SHP77 treated with DMSO at 0.1 percent for 48 hours (cell line): ENCODE measurements at places on chromosomes 5 and 9.
A peak's percentile ranks its signal among the peaks of the same experiment; 100 is the strongest.

DNA sequence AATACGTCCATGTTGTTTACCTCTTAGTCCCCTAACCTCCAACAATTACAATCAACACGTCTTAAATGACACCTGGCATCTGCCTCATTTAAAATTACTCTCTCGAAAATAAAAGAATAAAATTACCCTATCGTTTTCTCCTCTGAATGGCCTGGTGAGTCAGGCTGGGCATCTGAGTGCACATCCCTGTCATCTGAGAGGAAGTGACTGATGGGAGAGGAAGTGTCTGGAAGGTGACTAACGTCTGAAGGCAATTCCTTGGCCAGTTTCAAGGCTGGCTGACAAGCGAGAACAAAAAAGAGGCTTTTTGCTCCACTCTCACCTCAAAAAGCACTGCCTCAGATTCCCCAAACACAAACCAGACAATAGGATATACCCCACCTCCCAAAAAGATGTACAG lies 57.7 kb downstream of the MAPKAP1 start:
- DNase-seq = no peak

- peak; percentile 64 for DNase-seq
Observed at GRCh38 chr5:90529939-90530677, 724 bp upstream of the LYSMD3 start.

GRCh38 chr9:133913571-133914369 lies 78.4 kb downstream of the VAV2 start:
- no peak for DNase-seq

DNA sequence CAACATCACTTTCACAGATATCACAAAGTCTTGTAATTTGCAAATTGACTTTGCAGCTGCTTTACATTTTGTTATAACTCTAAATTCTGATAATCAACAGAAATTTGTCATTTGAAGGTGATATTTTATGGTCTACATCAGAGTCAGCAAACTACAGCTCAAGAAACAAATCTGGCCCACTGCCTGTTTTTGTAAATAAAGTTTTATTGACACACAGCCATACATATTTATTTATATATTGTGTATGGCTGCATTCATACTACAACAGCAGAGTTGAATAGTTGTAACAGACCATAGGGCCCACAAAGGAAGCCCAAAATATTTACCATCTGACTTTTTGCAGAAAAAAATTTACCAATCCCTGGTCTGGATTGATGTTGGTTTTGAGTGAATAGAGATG lies 87.0 kb upstream of the GRIA1 start:
- no peak for DNase-seq

DNA sequence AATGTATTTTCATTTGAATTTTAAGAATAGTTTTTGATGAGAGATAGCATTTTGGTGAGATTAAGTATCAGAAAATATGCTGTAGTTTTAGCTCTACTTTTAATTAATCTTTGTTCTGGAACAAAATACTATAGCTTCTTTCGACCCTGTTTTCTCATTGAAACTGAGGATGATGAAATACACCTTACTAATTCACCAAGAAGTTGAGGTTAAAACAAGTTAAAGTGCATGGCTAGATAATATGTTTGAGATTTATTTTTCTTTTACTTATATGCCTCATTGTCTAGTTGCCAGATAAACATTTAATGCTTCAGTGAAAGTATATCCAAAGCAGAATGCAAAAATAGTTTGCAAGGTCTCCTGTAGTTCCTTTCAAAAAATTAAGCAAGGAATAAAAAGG lies 140.1 kb upstream of the KCNN2 start:
- no peak for DNase-seq

GRCh38 chr9:136529516-136530460 lies 16.1 kb downstream of the NOTCH1 start:
- no peak for DNase-seq

GRCh38 chr5:79191457-79191856 lies 44.5 kb upstream of the JMY start:
- DNase-seq = no peak

DNA sequence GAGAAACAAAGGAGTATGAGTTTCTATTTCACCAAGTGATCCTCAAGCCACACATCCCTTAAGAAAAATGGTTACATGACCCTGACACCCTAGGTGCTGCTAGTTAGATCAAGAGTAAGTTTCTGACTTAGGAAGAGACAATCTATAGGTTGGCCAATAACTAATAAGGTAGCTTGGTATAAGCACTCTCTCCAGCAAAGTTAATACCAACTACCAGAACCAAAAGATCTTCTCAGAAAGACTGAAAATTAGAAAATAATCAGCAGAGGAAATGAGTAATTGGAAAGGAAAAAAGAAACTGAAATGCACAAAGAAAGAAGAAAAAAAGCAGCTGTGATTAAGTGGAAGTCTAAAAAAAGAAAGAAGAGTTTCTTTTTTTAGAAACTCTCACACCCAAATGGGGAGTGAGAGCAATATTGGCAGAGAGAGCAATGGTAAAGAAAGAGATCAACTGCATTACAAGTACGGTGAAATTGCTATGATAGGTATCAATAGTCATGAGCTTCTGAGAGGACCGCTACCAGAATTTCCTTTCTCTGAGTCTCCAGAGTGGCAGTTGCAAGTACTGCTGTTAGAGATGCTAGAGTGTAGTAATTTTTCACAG lies 195.5 kb downstream of the TMEM167A start:
- no peak for DNase-seq

- no peak for DNase-seq
Observed at GRCh38 chr5:179292681-179293635, 52.3 kb downstream of the ADAMTS2 start.

- no peak for DNase-seq
Observed at GRCh38 chr5:58077416-58077815, 382.5 kb downstream of the PLK2 start.

GRCh38 chr5:92402045-92402444 lies 1018.9 kb upstream of the ARRDC3 start:
- no peak for DNase-seq

DNA sequence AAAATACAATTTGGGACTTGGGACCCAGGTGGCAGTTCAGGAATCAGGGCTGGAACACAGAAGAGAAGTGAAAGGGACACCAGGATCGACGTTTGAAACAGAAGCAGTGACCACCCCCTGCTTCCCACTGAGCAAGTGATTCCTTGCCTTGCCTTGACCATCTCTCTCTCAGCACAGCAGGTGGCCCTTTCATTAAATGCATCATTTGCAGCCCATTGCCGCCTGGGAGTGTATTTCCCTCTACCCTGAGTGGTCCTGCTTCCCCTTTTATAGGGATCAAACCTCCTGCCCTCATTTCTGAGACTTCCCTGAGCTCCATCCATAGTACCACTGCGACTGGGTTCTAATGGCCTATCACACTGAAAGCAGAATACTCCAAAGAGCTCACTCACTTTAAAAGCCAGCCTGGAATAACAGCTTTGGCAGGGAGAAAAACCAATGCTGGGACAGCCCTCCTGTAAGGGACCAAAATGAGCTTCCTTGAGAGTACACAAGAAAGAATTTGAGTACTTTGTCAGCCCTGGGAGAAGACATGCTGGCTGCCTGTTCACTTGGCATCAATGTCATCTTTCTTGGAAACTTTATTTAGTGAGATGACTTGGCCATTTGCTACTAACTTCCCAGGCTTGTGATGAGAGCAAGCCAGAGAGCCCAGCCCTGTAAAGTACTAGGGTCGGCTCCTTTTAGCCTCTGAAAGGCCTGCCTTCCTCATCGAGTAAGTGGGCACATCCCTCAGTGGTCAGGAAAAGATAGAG lies 149.7 kb downstream of the SLIT3 start:
- DNase-seq = no peak

GRCh38 chr9:33198165-33198564 lies 31.0 kb upstream of the B4GALT1 start:
- DNase-seq = no peak
